ENCODE measurements at places on chromosomes 6 and 20.

- DNase-seq = no peak
Observed at GRCh38 chr6:118913161-118913560, 19.2 kb downstream of the ASF1A start.

DNA sequence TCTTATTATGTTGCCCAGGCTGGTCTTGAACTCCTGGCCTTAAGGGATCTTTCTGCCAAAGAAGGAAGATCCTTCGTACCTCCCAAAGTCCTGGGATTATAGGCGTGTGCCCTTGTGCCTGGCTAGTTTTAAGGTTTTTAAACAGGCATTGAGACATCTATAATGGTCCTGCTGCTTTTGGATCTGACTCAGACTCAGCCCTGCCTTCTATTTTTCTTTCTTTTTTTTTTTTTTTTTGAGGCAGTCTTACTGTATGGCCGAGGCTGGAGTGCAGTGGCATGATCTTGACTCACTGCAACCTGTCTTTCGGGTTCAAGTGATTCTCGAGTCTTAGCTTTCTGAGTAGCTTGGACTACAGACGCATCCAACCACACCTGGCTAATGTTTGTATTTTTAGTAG, 73.7 kb downstream of the PHF20 start:
- DNase-seq = no peak

- no peak for DNase-seq
Observed at GRCh38 chr6:6466967-6467761, 121.4 kb upstream of the LY86 start.

- DNase-seq = no peak
Observed at GRCh38 chr6:24778121-24778520, 3.4 kb downstream of the GMNN start.

- DNase-seq = no peak
Observed at GRCh38 chr6:116101302-116101718, 657 bp downstream of the NT5DC1 start.

DNA sequence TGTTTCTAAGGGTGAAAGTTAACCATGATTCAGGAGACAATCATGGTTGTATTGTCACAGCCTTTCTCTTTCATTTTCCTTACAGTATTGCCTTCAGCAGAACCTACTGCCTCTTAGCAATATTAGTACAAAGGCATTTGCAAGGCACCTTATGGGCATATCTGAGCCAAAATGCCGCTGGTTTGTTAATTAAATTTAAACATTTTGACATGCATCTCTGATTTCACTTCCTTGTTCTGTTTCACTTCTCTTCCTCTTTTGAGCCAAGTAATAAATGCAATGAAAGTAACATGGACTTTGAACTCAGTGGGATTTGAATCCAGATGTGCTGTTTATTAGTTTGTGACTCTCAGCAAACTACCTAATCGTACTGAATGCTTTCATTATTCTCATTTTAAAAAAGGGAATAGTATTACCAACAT, 467.4 kb upstream of the CITED2 start:
- no peak for DNase-seq

DNA sequence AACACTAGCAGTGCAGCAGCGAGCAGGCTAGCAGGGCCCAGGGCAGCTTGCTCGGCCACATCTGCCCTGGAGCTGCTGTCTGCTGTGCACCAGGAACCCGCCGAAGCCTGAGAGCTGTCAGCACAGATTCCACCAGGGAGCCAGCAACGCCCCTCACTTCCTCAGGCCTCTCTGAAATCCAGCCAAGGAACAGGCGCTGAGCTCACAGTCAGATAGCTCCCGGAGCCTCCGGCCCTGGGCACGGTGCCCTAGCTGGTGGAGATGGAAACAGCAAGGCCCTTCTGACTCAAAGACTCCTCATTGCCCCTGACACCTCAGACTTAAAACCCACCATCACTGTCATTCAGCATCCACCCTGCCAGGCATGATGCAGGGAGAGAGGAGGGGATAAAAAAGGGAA, 839.4 kb downstream of the MAFB start:
- DNase-seq = no peak

GRCh38 chr6:91293395-91293794, 706.5 kb upstream of the MAP3K7 start:
- no peak for DNase-seq

DNA sequence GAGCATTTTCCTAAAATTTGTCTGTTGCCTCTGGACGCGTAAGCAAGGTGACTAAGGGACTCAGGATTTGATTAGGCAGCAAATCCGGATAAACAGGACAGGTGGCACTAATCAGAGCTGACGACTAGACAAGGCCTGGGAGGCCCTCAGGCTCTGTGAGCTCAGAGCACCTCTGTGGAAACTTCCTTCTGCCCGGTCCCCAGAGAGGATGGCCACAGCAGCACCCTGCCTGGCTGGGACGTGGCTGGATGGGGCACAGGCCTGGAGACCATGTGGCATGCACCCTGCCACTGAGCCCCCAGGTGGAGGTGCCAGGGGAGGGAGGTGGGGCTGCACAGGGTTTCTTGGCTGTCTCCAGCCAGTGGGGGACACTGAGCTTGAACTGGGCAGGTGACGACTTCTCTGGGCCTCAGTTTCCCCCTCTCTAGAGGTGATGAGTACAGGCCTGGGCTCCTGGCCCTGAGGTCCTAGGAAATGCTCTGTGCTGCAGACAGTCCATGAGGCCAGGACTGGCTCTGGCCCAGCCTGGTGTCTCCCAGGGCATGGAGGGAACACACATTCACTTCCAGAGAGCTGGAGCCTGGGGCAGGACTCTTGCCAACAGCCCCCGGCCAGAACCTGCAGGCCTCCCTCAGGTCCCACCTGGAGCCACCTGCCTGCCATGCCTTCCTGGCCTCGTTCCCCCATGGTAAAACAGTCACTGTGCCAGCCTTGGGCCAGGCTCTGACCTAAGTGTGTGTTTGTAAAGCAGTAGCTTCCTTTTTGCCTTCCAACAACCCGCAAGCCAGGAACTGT, 39.6 kb upstream of the STX16 start:
- DNase-seq = no peak

DNA sequence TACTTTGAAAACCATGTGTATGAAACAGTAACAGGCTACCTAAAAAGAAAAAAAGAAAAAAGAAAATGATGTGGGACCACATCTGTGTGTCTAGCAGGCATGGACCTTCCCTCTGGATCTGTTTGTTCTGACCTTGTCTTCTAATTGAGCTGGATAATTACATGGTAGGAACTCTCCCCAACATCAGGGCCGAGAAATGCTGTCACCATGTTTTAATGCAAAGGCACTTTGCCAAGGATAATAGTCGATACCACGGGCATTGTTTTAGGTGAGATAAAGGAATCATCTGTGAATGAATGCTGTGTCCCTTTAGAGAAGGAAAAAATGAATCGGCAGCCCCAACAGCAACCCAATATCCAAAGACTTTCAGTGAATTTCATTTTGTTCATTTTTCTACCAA, 149.1 kb downstream of the ZDHHC14 start:
- DNase-seq = no peak

DNA sequence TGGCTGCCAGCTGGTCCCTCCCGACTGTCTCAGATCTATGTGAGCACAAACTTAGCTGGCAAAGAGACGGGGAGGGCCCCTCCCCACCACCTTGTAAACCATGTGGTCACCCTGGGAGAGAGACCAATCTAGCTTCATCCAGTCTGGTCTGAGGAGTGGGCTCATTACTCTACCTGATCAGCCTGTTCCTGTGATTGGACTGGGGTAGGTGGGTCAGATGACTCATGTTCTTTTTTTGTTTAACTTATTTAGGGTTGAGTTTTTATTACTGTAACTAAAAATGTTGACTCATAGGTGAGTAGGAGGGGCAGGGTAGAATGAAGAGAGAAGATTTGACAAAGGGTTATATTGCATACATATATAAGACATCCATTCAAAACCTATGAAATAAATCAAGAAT, 4.7 kb downstream of the GSTA4 start:
- no peak for DNase-seq

DNA sequence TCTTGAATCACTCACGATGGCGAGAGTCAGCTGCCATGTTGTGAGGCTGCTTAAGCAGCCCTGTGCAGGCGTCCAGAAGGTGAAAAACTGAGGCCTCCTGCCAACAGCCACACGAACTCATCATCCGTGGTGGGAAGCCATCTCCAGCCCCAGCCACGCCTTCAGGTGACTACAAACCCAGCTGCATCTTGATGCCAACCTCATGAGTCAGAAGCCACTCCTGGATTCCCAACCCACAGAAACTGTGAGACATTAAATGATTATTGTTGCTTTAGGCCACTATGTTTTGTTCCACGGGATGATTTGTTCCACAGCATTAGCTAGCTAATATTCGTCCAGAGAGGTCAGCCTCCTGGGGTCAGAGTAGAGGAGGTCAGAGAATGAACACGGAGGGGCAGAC, 80.5 kb downstream of the SNX5 start:
- DNase-seq = no peak

GRCh38 chr6:129893640-129894039, 32.5 kb upstream of the TMEM244 start:
- DNase-seq = no peak

- DNase-seq = no peak
Observed at GRCh38 chr20:9093218-9093957, 24.5 kb downstream of the PLCB4 start.

GRCh38 chr6:110476046-110476849, at the start of gene SLC22A16:
SLC22A16 (minus strand) TSS chr6:110476613; CDS start chr6:110476574, 39 bp downstream.
- no peak for DNase-seq

DNA sequence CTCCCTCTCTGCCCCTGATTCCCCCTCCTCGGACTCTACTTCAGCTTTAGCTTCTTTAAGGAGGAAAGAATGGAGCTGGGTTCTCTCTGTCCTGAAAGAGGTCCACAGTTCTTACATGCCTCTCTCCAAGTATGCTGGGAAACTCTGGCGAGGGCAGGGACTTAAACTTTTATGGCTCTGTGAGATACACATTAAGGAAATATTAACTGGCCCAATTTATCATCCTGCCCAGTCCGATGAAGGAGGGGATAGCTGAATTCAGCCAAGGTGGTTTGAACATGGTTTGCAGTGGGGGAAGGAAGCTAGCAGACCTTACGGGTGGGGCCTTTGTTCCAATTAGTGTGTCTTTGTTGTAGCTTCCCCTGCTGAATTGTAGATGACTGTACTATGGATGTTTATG, 121.7 kb downstream of the EYA4 start:
- no peak for DNase-seq

DNA sequence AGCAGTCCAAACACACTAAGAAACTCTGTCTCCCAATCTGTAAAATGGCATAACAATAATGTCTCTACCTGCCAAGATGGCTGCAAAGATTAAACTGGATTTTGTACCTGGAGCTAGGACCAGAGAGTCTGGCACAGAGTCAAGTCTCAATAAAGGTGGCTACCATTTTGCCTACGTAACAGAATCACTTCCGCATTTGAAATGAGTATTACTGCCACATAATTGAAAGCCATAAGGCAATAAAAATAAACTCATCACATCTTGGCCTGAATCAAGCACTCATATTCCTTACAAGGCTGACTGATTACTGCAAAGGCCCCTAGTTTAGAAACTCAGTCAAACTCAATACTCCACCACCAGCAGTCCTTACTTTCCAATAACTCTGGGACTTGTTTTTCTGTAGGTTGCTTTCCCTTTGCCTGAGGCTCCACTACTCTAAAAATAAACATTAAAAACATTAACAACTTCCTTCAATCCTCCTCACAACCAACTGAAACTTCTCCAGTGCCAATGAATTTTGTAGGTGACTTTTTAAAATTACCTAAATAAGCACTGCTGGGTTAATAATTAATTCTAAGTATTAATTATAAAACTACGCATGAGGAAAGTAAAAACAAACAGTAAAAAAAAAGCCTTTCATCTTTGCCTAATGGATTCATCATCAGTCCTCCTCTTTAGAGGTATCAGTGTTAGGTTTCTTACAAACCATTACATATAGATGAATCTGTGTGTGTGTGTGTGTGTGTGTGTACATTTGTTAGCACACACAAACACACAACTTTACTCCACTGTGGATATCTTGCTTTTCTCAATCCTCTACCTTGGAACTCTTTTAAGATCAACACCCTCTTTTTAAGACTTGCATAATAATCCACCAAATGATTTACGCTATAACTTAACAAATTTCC, 3.7 kb downstream of the KIF16B start:
- no peak for DNase-seq

DNA sequence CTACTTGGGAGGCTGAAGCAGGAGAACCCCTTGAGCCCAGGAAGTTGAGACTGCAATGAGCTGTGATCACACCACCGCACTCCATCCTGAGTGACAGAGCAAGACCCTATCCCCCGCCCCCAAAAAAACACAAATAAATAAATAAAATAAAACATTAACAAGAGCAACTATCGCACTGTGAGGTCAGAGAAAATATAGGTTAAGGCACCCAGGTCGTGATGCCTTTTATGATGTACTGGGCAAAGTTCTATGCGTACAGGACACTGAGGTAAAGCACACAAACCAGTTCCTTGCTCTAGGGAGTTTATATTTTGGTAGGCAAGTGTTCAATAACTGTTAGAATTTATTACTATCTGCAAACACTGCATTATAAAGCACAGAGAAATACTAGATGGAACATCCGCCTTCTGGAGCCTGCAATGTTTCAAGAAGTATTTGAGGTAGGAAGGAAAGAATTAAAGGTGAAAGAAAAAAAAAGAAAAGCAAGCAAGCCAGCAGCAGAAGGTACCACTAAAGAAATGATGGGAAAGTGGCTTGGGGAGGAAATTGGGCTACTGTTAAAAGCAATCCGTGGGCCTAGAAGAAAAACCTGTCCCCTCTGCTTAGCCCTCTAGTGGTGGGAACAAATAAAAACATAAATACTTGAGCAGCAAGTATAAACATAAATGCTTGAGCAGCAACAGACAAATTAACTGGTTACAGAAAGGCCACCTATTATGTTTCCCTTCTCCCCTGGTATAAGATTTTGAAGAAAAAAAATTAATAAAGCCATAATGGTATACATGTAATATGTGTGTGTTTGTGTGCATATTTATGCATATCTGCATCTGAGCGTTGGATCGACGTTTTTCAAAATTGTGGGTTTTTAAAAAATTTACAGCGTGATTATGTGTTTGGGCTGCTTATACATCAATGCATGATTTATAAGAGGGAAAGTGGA, 128.0 kb downstream of the PHACTR1 start:
- no peak for DNase-seq

DNA sequence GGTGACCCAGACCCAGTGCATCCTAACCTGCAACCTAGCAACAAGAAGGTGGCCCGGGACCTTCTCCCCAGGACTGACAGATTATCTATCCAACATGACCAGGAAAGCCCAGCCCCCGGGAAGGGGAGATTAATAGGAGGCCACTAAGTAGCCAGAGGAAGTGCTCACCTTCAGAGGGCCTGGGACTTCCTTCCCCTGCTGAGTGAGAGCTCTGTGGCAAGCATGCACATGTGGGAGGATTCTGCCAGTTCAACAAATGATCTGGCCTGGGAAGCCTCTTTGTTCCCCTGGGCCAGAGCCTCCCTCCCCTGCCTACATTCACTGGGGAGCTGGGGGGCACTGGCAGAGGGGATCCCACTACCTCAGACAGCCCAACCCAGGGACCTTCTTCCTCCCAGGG, 39.6 kb downstream of the SHLD1 start:
- no peak for DNase-seq

DNA sequence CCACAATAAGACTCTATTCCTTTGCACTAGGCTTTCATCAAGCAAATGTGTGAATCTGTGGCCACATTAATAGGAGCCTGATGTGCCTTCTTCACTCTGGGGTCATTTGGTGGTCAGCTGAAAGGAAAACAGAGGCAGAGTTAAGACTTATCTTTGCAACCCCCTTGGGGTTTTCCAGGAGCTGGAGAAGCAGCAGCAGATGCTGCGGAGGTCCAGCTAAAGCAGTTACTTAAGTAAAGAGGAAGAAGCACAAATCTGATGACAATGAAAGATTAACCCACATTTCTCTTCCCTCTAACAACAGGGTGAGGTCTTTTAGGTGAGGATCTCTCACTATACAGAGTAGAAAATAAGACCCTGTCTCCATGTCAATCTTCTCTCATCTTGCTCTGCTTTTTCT, 45.4 kb upstream of the QKI start:
- no peak for DNase-seq
